ENCODE measurements at places on chromosomes 1 and 21. TPM values are rescaled to one million over a fixed set of nuclear protein-coding genes. Genes with fewer than 3 reads are reported as not detected.
A peak's percentile ranks its signal among the peaks of the same experiment; 100 is the strongest.

The CELA3A gene
- not detected for total RNA-seq

The TIE1 gene
- 0.31 TPM for total RNA-seq

GRCh38 chr1:107787299-107787698 lies 177.7 kb downstream of the VAV3 start:
- DNase-seq = no peak

DNA sequence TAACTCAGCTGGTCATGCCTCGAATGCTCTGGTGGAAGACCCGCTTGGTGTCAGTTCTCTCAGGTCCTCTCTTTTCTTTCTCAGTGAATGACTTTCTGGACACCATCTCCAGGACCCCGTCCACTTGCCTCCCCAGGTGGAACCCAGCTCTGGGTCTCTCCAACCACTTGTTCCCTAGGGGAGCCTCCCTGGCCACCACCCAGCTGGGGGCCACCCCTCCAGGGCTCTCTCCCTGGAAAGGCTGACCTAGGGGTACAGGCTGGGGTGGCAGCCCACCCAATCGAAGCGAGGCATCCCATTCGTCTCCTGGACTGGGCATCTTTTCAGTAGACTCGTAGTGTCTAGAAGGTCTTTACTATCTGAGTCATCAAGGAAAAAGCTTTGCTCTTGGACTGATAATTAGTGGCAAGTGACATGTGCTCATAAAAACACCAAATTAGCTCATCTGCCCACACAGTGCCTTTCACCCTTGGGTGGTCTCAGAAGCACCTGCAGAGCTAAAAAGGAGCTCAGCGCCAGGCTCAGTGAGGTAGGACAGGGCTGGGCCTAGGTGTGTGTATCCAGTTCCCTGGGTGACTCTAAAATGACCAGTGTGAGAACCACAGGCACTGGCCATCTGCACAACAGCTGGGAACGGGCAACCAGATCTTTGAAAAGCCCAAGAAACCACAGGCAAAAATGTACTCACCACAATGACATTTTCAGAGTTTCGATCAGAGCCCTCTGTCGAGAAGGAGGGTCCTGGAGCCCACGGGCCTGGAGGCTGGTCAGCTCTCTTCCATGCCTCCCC lies 2.4 kb upstream of the PDXK start:
- DNase-seq = peak; percentile 62

The MCOLN2 gene
- total RNA-seq = 1.2 TPM

The SPRR2F gene
- total RNA-seq = not detected

GRCh38 chr1:202056644-202057334 lies 46.4 kb downstream of the ELF3 start:
- no peak for DNase-seq

DNA sequence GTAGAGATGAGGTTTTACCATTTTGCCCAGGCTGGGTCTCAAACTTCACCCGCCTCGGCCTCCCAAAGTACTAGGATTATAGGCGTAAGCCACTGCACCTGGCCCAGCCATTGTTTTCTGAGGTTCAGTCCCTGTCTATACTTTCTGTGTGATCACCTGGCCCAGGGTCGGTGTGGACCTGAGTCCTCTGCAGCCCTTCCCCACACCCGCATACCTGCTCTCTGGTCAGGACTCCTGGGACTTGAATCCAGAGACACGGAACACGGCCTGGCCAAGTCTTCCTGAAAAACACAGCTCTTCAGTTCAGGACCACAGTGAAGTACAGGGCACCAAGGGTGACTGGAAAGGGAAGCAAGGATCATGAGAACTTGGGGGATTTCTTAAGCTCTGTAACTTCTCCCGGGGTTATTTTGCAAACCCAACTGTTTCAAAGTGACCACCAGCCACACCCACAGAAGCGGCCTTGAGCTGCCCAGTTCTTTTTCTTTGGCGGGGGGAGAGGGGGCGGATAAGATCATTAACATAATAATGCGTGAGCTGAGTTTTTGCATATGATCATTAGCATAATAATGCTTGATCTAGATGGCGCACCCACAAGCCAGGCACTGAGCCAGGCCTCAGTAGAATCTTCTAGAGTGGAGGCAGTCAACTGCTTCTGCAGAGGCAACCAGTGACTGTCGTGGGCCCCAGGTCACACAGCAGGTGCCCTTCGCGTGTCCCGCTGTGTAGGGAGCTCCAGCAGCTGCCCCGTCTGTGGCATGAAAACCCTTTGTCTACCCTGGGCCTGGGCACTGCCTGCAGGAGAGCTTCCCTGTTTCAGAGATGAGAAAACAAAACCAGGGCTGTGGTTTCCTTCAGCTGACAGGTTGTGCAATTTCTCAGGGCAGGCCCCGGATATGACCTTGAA lies 1.7 kb upstream of the NADK start:
- no peak for DNase-seq

The RGS8 gene
- not detected for total RNA-seq

GRCh38 chr1:114100148-114100547 lies 53.5 kb downstream of the SYT6 start:
- DNase-seq = no peak

DNA sequence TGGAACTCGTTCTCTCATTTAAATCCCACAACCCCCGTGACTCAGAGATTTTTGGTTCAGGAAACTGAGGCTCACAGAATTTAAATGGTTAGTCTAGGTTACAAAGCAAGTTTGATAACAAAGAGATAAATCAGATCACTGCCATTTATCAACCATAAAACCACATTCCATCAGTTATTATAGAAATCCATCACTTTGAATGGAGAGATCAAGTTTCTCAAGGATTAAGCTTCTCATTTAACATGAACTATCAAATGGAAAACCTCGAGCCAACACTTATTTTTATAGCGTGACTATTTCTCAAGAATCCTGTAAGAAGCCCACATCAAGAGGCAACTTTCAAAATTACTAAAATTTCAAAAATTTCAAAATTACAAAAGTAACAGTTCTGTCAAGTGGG lies 11.9 kb downstream of the WLS start:
- DNase-seq = no peak

DNA sequence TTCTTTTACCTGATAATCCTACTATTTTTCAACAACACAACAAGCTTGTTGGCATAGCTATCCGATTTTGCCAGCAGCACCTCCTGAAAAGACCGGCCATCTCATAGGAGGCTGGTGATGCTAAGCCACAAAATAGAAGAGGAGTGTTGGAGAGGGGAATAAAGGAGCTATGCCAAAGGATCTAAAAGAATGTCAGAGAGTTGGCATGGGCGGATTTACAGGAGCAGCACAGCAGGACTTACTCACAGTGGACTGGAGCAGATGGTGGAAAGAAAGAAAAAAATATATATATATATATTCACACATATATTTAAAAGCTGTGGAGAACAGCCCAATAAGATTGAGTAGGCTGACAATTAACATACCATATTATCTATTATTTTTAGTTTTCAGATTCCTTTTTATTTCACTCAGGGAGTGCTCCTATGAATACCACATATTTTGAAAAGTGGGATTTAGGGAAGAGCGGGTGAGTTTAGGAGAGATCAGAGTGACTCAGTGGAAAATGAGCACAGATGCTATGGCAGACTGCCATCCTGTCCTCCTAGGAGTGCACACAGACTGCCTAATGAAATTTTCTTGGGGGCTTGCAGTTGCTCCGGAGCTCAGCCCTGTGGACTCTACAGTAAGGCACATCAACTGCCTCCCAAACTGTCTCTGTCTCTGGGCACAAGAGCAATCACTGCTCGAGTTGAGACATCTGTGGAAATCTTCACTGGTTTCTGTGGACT lies 394.4 kb upstream of the CHRM3 start:
- peak; percentile 13 for DNase-seq

The FAM167B gene
- total RNA-seq = 1.5 TPM

- DNase-seq = no peak
Observed at GRCh38 chr1:26704629-26705028, 8.8 kb downstream of the ARID1A start.

The IL24 gene
- total RNA-seq = not detected

- DNase-seq = peak; percentile 71
Observed at GRCh38 chr1:93080179-93080823, 1.2 kb downstream of the MTF2 start.

GRCh38 chr1:153389401-153389800 lies 1.5 kb downstream of the S100A8 start:
- no peak for DNase-seq

The COL6A2 gene
- total RNA-seq = 493 TPM

DNA sequence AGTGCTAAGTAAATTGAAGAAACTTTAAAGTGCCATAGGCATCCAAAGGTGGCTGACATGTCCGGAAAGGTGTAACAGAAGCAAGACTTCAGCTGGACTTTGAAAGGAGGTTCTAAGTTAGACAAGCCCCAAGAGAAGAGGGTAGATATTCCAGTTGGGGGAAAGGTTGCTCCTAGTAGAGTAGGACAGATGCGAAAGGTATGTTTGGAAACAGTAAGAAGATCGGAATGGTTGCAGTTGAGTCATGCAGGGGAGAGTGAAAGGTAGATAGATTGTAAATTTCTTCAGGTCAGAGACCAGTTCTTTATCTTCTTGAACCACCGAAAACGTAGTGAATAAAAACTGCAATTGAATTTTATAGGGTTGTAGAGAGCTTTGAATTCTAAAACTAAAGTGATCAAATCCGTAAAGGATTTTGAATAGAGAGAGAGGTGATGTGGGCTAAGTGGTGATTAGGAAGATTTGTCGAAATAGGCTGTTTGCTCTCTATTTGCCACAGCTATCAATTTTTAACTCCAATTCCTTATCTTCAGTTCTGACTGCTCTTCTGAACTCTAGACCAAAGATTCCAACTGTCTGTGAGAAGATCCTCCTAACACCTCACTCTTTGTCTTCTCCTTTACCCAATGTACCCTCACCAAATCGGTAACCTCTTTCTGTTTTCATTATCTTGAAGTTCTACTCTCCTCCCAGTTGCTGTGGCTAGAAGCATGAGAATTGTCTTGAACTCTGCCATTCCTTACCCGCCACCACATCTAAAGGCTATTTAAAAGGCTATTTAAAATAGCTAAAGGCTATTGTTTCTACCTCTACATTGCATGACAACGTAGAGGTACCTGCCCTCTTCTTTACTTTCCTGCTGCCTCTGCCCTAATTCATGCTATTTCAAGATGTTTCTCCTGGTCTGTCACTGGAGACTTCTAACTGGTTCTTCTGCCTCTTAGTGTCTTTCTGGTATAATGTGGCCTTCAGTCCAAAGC lies 16.7 kb downstream of the MACF1 start:
- DNase-seq = no peak

DNA sequence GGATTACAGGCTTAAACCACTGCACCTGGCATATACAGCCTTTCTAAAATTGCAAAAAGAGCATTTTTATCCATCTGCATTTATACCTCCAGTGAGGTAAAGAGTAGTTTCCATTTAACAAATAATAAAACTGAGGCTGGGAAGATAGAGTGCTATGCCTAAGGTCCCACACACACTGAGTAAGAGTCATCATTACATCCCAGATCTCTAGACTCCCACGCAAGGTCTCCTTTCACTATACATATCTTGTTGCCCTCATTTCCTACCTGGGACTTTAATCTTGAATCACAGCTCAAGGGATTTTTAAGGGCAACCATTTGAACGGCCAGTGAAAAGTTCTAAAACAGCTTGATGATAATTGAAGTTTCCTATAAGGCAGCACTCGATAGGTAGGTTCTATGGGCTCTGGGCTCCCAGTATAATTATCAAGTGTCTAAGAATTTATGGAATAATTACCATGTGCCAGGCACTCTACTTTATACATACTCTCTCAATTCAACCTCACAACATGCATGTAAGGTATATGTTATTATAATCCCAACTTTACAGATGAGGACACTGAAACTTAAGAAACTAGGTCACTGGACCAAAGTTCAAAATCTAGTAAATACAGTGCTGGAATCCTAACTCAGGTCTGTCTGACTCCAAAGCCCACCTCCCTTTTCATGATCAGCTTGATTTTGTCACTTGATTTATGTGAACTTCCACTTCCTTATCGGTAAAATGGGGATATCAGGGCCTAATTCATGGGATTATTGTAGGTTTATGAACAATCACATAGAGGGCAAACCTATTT lies 23.3 kb upstream of the EPS15 start:
- DNase-seq = no peak

The FMO5 gene
- total RNA-seq = 0.27 TPM

The SLAMF1 gene
- not detected for total RNA-seq

DNA sequence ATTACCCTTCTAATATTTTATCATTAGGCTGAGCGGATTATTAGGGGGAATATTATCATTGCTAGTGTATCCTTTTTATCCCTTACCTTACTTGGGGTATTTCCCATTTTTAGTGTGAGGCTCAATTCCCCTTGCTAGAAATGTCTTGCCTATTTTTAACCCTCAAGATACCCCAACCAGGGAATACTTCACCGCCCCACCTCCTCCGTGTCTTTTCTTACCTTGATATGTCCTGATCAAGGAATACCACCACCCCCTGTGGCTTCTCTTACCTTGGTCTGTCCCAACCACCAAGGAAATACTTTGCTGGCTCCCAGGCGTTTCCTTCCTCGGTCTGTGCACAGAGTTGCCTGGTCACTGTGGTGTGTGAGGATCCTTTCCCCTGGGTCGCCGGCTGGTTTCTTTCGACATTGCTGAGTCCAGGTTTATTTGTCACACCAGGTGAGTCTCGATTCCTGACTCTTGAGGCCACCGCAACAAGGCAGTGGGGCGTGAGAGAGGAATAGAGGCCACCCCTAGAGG lies 57.8 kb downstream of the SERINC2 start:
- DNase-seq = no peak

- DNase-seq = no peak
Observed at GRCh38 chr1:228047183-228047466, 35.4 kb upstream of the ARF1 start.

DNA sequence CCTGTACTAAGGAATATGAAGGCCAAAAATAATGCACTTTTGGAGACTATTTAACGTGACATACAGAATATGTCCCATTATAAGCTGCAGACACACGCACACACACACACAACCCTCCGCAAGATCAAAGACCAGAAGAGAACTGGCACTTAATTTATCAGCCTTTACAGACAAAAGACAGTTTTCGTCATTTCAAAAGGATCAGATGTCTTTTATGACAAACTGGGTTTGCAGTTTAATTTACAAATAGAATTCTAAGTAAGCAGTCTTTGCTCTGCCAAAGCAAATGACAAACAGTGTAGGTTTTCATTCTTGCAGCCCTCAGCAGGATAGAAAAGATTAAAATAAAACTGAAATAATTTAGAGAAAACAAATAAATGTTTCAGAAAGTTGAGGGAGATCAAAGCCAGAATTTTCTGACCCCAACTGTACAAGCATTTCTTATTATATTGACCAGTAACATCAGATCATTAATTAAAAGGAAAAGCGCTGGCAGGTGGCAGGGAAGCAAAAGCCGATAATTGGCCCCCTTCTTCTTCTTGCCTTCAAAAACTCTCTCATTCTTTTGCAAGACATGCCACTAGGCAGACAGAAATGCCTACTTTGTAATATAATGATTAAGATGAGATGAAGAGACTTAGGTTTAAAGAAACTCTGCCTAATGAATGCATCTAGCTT lies 169.0 kb downstream of the DENND1B start:
- DNase-seq = no peak

The SLAMF8 gene
- total RNA-seq = 0.25 TPM

GRCh38 chr1:57553666-57554065 lies 129.8 kb upstream of the DAB1 start:
- no peak for DNase-seq

The KCNJ10 gene
- total RNA-seq = not detected

All from HFFc6 (cell line).